ENCODE measurements at places on chromosomes 1 and 21.

DNA sequence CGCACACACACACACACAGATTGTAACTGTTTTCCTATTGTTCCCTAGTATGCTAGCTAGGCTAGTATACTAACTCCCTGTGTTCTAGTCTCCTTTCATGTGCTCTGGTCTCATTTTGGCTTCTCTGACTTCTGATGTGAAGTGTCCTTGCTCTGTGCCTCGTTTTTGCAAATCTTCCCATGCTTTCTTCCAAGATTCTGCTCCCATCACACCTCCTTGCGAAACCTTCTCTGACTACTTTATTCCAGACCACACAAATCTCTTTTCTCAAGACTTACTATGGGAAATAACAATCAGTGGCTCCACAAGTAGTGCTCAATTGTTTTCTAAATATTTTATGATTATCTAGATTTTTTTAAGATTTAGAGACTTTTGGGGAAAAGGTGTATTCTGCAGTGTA lies 10.3 kb downstream of the PRRX1 start:
- no peak for DNase-seq

DNA sequence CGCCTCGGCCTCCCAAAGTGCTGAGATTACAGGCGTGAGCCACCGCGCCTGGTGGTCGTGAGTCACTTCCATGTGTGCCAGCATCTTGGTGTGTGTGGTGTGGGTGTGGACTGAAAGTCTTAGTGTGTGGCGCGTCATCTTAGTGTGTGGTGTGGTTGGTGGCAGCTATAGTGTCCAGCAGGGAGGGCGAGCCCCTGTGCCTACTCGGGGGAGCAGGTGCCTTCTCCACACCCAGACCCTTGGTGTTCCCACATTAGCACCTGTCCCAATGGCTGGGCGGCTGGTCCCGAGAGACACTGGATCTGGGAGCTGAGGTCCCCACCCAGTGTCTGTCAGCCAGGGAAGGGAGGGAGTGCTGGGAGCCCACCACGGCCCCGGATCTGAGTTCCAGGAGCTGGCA lies 2.8 kb downstream of the SCNN1D start:
- DNase-seq: no peak

- DNase-seq: no peak
Observed at GRCh38 chr1:175145899-175146528, 46.6 kb downstream of the KIAA0040 start.

DNA sequence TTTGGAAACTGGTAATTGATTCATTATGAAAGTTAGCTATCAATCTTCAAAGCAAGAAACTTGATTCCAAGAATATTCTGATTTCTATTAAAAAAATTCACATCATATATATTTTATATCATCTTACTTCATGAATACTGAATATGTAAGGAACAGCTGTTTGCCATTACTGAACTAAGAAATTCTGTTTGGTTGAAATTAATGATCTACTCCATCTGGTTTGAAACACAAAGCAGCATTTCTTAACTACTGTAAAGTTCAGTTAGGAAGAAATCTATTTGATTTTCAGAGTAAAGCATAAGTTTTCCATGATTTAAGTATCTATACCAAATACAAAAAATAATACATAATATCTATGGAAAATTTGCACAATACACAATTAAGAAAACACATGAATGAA lies 66.0 kb upstream of the SCYL3 start:
- no peak for DNase-seq

- DNase-seq: no peak
Observed at GRCh38 chr21:16837321-16837720, 675.5 kb upstream of the CXADR start.
